ENCODE measurements at places on chromosomes 7 and 10. TPM values are rescaled to one million over a fixed set of nuclear protein-coding genes. Genes with fewer than 3 reads are reported as not detected.

GRCh38 chr10:44963772-44964633 lies 4.4 kb downstream of the RASSF4 start:
- peak; percentile 57 for DNase-seq

- DNase-seq, result no peak
Measured at GRCh38 chr7:47738563-47739166, 156.8 kb upstream of the TNS3 start.

- no peak for DNase-seq
Measured at GRCh38 chr7:159075563-159076238, 69.0 kb downstream of the VIPR2 start.

GRCh38 chr10:132477398-132478340 lies 59.9 kb upstream of the INPP5A start:
- no peak for DNase-seq

GRCh38 chr10:96488161-96488935 lies 25.4 kb downstream of the TLL2 start:
- no peak for DNase-seq

CPED1 gene
- 0.76 TPM for total RNA-seq

CALML5 gene
- total RNA-seq, result not detected
